ENCODE measurements at places on chromosomes 16 and 17.

- no peak for DNase-seq
Measured at GRCh38 chr16:12239226-12239625, 262.7 kb downstream of the SNX29 start.

DNA sequence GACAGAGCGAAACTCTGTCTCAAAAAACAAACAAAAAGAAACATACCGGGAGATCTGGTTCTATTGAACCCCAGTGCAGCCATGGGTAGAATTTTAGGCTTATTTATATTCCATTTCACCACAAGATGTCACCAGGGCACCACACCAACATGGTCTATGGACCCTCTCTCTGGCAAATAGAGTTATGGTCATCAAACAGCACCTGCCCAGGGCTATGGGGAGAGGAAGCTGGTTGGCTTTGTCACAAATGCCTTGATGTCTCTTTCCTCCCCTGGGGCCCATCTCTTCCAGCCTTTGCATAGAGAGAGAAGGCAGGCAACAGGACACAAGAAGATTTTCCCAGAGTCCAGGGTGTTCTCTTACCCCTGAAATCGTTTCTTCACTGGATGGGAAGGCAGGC, 128.4 kb downstream of the WWOX start:
- no peak for DNase-seq

GRCh38 chr16:8458481-8459046, 131.7 kb downstream of the TMEM114 start:
- no peak for DNase-seq

- DNase-seq, result no peak
Measured at GRCh38 chr17:48240122-48240521, 132.6 kb downstream of the SNX11 start.

GRCh38 chr17:29883497-29883896, 46.5 kb downstream of the SSH2 start:
- DNase-seq, result peak; percentile 24

DNA sequence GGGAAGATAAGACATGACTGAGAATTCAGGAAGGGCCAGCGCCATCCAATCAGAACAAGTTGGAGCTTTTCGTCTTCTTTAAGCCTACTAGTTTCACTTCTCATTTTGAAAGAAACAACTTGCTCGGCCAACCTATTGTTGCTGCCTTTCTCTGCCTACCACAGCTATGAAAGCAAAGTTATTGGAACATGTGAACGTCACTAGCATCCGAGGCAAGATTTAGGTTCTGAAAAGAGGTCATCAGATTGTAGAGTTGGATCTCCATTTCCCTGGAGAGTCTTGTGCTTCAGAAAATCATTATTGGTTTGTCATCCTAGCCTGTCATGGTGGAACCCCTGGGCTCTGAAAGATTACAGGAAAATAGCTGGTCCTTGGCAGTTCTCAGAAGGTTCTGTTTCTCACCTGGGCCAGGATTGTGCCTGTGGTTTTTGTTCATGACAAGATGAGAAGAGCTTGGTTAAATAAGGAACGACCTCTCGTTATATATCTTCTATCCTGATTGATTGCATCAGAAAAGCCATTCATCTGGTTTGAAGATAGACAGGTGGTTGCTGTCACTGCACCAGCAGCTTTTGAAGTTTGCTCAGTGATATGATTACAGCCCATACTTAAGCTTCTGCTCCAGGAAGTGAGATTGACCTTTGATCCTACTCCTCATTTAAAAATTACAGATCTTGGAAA, 25.3 kb downstream of the CDH13 start:
- no peak for DNase-seq

- peak; percentile 86 for DNase-seq
Measured at GRCh38 chr17:37476431-37477120, 13.1 kb upstream of the DUSP14 start.

DNA sequence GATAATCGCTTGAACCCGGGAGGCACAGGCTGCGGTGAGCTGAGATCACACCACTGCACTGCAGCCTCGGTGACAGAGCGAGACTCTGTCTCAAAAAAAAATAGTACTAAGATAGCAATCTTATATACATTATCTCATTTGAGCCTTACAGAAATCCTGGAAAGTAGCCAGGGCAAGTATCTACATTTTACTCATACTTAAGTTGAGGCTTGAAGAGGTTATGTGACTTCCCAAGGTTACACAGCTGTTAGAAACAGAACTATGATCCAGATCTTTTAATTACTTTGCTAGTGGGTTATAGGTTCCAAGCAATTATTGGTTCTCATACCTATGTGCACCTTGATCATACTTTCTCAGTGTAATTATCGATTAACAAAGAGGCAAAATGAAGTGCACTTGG, 15.4 kb downstream of the C17orf78 start:
- peak; percentile 51 for DNase-seq

DNA sequence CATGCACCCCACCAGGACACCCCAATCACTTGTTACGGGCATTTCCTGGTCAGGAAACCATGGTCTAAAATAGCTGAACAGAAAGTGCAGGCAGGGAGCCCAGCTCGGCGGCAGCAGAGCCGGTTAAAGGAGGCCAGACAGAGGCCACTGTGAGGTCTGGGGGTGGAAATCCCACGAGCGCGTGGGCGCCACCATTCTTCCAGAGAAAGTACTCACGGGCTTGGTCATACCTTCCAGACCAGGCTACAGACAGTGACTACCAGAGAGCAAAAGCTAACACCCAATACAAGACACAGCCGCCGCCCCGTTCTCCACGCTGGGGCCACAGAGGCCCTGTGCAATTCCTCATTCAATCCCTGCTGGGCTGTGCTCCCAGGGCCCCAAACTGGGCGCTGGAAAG, 11.9 kb downstream of the CEP131 start:
- no peak for DNase-seq

- no peak for DNase-seq
Measured at GRCh38 chr17:27461192-27461859, 5.1 kb downstream of the KSR1 start.

- peak; percentile 47 for DNase-seq
Measured at GRCh38 chr17:29176558-29177351, 3.4 kb downstream of the MYO18A start.

DNA sequence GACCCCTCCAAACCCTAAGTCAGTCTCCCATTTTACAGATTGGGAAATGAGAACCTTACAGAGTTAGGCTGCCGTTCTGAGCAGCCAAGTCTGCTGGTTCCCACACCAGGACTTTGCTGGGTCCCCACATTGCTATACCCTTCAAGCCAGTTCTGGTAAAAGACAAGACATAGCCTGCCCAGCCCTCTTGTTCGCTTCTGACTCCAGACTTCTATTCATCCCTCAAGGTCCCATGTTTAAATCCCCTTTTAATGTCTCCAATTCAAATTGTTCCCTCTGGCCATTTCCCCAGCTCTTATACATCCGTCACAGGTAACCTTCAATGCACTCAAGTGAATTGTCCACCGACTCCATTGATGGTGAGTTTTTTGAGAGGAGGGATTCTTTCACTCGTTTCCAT, 30.2 kb downstream of the WNT3 start:
- DNase-seq, result no peak

GRCh38 chr16:73228649-73229048, 180.7 kb upstream of the ZFHX3 start:
- DNase-seq, result peak; percentile 79

DNA sequence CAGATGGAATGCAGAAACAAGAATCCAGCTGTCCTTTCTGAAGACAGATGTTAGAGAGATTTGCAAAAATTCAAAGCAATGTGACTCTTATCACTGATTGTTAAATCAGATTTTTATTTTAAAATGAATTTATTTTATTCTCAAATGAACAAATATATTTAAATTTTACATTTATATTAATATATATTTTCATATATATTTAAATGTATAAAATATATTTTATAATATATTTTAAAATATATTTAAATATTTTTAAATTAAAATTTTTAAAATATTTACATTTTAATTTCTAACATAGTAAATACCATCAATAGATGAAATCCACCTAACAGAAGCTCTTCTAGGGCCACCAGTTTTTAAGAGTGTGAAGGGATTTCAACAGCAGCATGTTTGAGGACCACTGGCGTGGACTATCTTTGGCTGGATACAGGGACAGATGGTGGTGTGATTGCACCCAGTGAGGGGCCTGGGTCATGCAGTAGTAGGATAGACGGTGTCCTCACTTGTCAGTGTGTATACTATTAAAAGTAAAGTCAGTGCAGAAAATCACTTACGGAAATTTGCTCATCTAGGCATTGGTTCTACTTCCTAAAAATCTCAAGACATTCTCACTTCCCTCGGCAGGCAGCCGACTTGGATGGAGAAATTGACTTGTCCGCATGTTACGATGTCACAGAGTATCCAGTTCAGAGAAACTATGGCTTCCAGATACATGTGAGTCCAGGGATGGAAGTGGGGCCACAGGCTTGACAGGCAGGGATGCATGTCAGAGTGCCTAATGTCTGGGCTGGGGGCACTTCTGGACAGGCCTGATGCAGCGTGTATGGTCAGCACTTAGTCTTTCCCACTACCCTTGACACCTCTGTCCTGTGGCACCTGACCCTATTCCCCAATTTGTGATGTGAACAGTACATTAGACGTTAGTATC, 56.3 kb downstream of the PLD6 start:
- no peak for DNase-seq

DNA sequence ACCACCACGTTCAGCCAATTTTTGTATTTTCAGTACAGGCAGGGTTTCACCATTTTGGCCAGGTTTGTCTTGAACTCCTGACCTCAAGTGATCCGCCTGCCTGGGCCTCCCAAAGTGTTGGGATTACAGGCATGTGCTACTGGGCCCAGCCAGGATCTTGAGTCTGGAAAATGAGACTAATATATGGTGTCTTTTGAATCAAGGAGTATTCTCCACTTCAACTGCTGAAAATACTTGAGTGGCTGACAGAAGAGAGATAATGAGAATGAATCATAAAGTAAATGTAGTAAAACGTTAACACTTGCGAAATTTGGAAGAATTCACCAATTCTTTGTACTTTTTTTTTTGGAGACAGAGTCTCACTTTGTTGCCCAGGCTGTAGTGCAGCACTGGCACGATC, 16.6 kb downstream of the SMYD4 start:
- peak; percentile 5 for DNase-seq

- no peak for DNase-seq
Measured at GRCh38 chr17:8965394-8966168, at the start of gene PIK3R5. Gene PIK3R5 (minus strand): TSS chr17:8965707. CDS start chr17:8911494, 54,213 bp downstream.

- no peak for DNase-seq
Measured at GRCh38 chr16:84863481-84863814, 43.7 kb downstream of the CRISPLD2 start.

DNA sequence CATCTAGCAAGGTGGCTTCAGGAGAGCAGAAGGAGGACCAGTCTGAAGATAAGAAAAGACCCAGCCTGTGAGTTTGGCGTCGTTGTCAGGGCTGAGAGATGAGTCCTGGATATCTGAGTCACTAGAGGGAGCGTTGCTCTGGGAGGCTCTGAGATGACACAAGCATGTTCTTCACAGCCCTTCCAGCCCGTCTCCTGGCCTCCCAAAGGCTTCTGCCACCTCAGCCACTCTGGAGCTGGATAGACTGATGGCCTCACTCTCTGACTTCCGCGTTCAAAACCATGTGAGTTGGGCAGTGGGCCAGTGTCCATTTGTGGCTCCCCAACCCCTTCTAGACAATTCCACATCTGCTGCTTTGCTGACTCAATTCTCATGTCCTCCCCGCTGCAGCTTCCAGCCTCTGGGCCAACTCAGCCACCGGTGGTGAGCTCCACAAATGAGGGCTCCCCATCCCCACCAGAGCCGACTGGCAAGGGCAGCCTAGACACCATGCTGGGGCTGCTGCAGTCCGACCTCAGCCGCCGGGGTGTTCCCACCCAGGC, 2.3 kb downstream of the TGFB1I1 start:
- peak; percentile 89 for DNase-seq

DNA sequence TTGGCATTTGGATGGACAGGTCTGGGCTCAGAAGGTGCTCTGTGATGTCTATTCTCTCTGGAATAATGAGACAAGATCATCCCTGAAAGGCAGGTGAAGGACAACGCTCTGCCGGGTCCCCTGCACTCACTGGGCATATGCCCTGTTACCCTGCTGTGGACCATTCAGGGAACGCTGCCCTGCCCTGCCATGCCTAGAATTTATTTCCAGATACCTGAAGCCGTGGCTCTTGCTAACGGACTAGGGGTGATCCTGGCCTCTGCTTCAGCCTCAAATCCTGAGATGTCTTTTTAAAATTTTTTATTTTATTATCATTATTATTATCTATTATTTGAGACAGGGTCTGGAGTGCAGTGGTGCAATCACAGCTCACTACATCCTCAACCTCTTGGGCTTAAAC, 3.9 kb downstream of the SLC5A11 start:
- no peak for DNase-seq
